ENCODE measurements at places on chromosomes 3 and 15. TPM values are rescaled to one million over a fixed set of nuclear protein-coding genes. Genes with fewer than 3 reads are reported as not detected.

DNA sequence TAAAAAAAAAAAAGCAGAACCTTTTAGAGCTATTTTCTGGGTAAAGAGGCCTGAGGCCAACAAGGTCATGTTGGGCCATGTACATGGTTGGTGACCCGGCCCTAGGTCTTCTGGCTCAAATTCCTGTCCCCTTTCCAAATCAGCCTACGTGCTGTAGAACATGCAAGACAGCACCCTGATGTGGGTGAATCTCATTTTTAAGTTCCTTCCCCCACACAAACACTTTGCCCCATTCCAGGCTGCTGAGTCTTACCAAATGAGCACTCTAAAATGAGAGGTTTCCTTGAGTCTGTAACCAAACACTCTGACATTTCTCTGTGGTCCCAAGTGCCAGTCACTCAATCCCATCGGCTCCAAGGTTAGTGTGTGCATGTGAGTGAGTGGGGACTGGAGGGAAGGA lies 9.4 kb downstream of the BCL6 start:
- DNase-seq, result no peak

DNA sequence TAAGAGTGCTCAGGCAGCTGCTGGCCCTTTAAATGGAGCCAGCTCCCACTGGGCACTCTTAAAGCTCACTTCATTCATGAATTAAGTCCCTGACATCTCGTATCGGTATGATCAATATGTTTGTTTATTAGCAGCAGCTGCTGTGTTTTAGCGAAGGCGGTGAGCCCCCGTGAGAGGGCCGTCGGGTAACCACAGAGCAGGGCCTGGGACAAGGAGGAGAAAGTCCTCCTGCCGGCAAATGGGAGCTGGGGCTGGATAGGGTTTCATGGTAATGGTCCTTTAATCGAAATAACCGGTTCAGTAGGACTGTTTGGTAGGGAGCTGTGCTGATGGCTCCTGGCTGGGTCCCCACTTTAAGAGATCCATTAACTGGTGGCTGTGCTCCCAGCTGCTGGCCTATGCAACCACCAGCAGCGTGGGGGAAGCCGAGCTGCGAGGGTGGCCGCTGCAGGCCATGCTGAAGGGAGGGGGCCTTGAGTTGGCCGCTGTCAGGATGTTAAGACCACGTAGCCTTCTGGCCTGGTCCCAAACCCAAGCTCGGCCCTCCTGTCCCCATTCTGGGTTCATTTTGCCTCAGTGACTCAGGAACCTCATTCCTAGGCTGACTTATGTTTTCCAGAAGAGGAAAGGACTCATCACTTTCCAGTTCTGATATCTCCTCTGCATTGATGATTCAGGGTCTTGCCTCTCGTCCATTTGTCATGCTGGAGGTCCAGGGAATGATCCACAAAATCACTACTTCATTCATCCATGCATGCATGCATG lies 67.6 kb upstream of the NTRK3 start:
- no peak for DNase-seq

DNA sequence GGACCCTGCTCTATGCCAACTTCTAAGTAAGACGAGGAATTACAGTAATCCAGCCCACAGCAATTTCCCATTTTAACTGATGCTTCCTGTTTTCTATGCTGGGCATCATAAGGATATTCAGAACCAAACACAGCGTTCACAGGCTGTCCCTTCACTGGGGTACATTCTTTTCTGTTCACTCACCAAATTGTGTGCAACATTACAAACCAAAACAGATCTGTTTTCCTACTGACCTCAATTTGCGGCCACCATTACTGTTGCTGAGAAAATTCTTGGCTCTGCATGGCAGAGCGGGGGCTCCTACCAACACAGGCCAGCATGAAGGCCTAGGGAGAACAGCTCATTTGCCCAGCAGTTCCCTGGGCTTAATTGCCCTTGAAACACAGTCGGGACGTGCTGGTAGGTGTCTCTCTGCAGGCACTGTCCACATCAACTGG lies 76.5 kb downstream of the MYO1E start:
- no peak for DNase-seq

DNA sequence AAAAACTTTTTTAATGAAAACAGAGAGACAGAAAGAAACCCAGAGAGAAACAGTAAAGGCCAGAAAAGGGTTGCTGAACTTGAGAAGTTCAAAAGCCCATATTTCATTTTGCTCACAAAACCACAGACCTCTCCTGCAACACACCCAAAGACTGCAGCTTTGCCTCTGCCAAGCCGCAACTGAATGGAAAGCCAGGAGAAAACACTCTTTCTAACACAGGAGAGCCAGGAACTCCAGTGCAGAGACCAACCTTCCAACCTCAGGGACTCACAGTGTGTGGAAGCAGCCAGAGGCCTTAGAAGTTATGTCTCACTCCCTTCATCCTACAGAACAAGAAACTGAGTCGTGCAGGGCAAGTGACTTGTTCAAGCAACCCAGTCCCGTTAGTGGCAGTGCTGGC lies 163.1 kb upstream of the HES1 start:
- no peak for DNase-seq

GRCh38 chr15:82103468-82103867 lies 57.6 kb upstream of the MEX3B start:
- no peak for DNase-seq

DNA sequence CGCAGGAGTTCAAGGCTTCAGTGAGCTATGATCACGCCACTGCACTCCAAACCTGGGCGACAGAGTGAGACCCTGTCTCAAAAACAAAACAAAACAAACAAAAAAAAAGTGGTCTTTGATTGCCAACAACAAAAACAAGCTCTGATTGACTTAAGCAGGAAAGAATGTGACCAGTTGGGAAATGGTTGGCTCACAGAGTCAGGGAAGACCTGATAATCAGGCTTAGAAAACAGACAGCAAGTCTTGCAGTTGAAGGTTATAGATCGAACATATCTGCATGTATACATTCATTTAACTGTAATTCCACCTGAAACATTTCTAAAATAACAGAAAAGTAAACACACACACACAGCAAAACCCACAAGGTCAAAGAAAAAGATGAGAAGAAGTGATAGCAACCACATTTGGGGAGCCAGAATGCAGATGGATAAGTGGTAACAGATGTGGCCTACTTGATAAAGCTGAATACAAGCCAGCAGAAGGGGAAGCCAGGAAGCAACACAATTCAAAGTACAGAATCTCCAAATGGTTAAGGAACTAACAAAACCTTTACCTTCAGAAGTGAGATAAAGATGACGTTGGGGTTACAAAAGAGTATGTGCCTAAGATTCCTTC lies 699.9 kb upstream of the ZNF385D start:
- DNase-seq, result no peak

DNA sequence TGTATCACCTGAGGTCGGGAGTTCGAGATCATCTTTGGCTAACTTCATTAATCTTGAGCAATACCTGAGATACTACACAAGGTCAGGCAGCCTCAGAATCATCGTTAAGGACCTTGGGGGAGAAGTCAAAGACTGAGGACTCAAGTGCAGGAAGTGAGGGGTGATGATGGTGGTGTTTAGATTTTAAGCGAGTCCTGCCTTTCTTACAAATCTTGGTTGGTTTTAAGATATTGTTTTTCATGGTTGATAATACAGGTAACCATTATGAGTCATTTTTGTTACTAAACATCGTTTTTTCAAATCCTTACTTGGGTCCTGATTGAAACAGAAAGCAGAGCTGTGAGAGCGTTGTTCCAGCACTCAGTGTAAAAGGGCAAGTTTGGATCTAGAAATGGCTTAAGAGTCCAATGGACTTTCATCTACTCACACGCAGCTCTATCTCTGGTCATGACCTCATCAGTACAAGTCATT lies 4.1 kb downstream of the RASGRP1 start:
- DNase-seq, result no peak

- DNase-seq, result no peak
These were observed 42.4 kb upstream of the CMTM8 start for GRCh38 chr3:32195995-32196540.

Gene SPTSSB
- not detected for total RNA-seq

Gene ATP8B4
- total RNA-seq, result 0.14 TPM

Gene TGM5
- not detected for total RNA-seq

Gene ANKRD63
- total RNA-seq, result not detected

Gene TM4SF18
- not detected for total RNA-seq
